ENCODE measurements at places on chromosomes 5 and 9. TPM values are rescaled to one million over a fixed set of nuclear protein-coding genes. Genes with fewer than 3 reads are reported as not detected.

DNA sequence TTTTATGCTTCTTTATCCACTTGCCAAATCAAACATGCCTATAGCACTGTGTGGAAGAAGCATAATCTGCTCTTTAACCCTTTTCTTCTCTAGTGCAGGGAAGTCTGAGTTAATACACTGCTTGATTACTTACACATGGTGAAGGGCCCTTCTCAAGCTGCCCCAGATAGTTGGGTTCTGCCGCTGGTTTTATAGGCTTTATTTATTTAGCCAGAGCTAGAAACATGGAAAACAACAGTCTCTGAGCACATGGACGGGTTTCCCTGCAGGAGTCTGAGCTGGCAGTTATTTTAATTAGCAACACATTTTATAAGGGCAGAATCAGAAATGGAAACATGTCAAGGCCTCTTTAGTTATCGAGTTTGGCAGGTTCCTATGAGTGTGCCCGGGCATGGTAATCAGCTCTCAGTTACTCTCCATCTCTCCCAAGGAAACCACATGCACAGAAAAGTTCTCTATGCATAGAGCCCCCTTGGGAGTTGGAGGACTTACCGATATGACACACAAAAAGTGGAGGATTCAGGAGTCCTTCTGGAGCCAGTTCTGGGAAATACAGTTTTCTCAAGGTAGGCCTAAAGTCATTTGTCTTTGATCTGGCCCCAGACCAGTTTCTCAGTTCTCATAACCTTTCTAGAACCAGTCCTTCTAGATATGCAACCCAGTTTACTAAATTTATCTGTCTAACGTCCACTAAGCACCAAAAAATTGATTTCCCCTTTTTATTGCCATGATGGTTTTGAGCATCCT, 564.8 kb downstream of the ACTL7B start:
- no peak for DNase-seq

DNA sequence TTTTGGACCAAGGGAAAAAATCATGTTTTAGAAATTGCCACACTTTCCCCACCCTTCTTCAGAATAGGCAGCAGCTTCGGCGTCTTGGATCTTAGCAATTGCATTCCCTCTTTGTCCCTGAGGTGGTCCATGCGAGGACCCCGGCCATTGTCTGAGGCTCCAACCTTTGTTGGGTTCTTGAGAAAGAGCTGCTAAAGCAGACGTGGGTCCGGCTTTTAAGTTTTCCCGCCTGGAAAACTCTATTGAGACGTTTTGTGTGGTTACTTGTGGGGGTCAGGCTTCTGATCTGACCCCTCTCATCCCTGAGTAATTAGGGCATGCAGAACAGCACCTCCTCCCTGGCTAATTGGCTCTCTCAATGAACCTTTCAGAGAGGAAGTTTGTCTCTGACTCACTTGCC, 509.6 kb upstream of the TNC start:
- DNase-seq, result no peak

DNA sequence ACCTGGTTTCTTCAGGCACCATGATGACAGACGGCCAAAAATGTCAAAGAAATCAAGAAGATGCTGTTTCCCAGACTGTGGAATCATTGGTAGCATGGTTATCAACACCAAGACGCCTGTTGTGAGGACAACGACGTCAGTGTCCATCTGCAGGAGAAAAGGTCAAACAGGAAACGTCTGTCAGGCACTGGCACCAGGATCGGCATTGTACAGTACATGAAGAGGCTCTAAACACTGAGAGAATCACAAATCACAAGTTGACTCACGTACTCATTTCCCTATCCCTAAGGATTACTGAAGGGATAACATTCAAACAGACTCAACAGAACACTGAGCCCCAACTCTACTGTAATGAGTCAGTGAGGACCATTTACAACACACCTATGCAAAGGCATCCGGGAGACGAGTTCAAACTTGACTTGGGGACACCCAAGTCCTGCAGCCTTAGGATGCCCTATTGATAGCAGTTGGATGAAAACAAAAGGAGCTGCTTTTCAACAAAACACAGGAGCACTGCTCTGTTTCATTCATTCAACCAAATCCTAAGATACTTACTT, 21.0 kb downstream of the TSC1 start:
- no peak for DNase-seq

GRCh38 chr5:61186634-61187033, 24.4 kb upstream of the SMIM15 start:
- no peak for DNase-seq

- DNase-seq, result no peak
Observed at GRCh38 chr5:50889790-50890189, 223.4 kb downstream of the PARP8 start.

The PCDHA1 gene
- not detected for total RNA-seq

The MEGF10 gene
- total RNA-seq, result not detected

The NOXA1 gene
- total RNA-seq, result 1.1 TPM

DNA sequence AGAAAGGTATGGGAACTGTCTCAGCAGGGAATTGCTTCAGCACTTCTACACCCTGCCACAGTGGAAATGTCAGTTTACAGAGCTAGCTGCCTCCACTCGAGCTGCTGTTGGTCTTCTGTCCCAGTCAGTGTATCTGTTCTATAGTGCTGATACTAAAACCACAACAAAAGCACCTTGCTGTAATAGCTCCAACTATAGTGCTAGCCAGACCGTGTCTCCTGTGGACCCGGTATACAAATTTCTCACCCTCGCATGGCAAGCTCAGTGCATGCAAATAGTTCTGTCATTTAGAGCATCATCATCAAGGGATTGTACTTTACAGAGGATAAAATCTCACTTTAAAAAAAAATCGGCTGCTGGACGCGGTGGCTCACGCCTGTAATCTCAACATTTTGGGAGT, 51.5 kb upstream of the IQGAP2 start:
- no peak for DNase-seq

- DNase-seq, result no peak
Observed at GRCh38 chr9:76732341-76732958, 31.8 kb upstream of the PCA3 start.

DNA sequence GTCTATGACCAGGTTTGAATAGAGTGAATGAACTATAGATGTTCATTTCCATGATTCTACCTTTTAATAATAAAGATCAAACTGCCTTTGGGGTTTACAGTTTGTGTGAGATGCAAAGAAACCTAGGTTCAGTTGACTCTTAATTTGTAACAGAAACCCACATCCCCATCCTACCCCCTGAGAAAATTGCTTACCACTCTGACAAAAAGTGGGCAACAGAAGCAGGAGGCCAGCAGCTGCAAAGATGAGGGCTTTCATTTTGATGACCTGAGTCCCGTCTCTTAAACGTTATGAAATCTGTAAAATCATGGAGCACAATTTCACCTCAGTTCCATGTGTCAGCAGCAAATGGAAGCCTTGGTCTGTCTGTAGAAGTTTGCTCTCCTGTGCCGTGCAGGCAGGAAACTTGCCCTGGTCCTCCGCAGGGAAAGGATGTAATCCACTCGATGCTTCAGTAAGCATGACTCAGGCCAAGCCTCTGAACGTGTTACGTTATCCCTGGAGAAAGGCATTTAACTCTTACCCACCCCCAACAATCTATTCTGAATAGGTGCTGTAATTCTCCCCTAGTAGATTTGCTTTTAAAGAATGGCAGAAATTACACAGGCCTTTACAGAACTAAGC, at the start of gene F2RL2:
F2RL2 (minus strand) TSS at position 431 of the 624 bp plus-strand sequence; CDS start at position 258, 173 bp downstream.
- no peak for DNase-seq

DNA sequence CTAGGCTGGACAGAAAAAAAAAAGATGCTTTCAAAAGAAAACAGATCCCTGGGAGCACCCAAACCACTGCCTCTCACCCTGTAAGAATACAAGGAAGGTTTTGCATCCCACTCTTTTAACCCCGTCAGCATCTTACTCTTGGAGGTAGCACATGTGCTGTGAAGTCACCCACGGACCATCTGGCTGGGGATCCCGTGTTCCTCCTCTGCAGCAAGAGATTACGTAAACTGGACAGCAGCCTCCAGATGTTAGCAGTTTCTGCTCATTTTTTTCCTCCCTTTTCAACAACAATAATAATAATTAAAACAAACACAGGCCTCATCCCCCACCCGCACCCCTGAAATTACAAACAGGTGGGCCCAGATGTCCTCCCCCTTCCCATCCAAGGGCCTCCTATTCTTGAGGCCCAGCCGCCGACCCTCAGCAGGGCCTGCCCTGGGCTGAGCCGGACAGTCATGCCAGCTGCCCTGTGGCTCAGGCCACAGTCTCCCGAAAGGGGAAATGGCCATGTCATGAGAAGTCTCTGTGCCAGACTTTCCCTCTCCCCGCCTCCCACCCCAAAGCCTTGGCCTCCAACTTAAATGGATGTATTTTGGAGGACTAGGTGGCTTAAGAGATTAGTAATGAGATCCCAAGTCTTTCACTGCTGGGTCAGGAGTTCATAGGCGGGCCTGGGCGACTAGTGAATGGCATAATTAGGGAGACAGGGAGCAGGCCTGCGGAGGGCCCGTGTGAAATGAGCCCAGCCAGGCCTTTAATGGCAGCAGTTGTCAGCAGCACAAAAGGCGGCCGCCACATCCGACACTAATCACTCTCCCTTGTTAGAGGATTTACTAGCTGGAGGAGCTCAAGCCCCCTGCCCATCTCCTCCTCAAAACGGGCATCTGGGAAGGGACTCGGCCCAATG, 165.1 kb downstream of the PAPPA start:
- DNase-seq, result no peak

The FOXE1 gene
- total RNA-seq, result not detected

GRCh38 chr9:121267689-121268597, at the start of gene GSN:
Gene GSN, plus strand, starts transcription at chr9:121268162. Its CDS starts 33,810 bp downstream, at chr9:121301972.
- peak; percentile 66 for DNase-seq

- DNase-seq, result no peak
Observed at GRCh38 chr5:1681955-1682354, 117.7 kb downstream of the MRPL36 start.

DNA sequence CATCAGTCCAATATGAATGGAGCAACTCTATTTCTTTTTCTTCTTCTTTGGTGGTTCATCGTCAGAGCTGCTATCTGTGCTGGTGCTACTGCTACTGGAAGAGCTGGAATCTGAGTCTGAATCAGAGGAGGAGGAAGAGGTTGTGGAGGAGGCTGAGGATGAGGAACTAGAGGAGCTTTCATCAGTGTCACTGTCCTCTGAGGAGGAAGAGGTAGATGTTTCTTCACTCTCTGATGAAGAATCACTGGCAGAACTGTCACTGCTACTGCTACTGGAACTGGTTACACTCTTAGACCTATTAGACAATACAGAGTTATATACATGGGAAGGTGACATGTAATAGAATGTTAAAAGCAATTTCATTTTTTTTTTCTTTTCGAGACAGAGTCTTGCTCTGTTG, 27.8 kb downstream of the ZCCHC10 start:
- DNase-seq, result no peak

DNA sequence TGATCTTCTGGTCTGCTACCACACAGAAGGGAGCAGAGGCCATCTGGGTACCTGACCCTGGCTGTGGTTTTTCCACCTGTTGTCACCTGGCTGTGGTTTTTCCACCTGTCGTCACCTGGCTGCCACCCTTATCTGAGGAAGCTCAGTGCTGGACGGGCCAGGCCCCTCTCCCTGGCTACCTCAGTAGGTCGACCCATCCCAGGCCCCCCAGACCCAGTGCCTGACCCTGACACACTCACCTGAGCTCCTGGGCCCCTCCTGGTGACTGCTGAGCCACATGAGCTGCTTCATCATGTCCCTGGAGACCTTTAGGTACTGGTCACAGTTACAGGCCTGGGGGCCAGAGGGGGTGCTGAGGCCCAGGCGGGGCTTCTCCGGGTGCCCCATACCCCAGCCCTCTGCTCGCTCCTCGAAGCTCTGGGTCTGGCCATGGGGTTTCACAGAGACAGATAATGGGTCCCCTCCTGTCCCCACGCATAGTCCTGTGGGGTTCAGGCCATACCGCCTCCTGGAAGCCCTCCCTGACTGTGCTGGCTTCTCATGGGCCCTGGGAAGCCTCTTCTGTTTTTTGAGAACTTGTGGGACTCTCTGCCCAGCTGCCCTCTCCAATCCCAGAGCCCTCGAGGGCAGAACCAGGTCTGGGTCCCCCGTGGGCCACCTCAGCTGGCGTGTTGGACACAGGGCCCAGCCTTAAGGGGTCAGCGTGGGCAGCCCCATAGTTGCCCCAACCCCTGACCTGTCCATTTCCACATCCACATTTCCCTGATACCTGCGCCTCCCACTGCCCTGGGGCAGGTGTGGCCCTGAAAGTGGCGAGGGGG, 7.5 kb upstream of the NRARP start:
- no peak for DNase-seq

DNA sequence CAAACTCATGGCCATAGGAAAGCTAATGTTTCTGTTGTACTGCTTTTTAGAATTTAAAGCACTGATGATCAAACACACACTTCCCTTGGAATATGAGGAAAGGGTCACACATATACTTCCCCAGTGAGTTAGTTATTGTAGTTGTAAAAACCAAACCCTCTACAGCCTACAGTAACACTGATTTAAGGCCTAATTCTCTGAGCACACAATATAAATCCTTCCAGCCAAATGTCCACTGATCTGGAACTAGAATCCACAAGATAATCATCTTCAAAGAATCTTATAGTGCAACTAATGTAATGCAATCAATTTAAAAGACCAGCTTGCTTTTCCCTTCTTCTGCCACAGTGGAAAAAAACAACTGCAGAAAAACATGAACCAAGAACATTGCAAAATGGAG, 219.3 kb downstream of the CAAP1 start:
- no peak for DNase-seq

The NTRK2 gene
- 0.45 TPM for total RNA-seq

GRCh38 chr9:93217706-93218105, 33.8 kb downstream of the WNK2 start:
- no peak for DNase-seq

DNA sequence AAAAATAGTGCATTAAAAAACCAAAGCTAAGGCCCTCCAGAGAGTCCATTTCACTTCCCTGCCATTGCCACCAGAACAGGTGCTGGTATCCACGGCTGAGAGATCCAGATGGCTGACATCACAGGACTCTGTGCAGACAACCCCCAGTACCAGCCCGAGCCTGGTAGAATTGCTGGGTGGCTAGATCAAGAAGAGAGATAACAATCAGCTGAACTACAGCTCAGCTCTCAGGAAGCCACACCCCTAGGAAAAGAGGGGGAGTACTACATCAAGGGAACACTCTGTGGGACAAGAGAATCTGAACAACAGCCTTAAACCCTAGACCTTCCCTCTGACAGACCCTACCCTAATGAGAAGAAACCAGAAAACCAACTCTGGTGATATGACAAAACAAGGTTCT, 73.8 kb upstream of the SLIT3 start:
- DNase-seq, result no peak

- DNase-seq, result no peak
Observed at GRCh38 chr5:37791321-37791720, 48.5 kb downstream of the GDNF start.

Measured in activated CD4-positive, alpha-beta memory T cell treated with anti-CD3 and anti-CD28 coated beads for 36 hours (primary cell).